NCI-H69 (cell line): ENCODE measurements at places on chromosomes 5 and 9.

DNA sequence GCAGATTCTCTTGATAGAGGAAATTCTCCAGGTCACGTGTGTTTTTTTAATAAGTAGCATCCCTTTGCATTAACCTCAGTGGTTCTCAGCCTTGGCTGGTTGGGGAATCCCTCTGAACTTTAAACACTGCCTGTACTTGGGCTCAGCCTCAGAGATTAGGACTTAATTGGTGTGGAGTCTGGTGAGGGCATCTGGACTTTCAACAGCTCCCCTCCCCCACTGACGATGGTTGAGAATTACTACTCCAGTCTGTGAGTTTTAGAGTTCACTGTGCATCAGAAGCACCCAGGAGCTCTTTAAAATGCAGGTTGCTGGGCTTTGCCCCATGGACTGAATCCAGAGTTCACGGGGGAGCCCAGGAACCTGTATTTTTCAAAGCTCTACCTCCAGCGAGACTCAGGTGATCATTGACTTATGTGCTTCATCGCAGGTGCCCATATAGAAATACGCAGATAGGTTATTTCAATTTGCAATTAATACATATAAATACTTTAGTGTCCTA lies 71.4 kb downstream of the DAPK1 start:
- DNase-seq: no peak

GRCh38 chr5:9263656-9264055 lies 282.2 kb downstream of the SEMA5A start:
- DNase-seq: no peak

DNA sequence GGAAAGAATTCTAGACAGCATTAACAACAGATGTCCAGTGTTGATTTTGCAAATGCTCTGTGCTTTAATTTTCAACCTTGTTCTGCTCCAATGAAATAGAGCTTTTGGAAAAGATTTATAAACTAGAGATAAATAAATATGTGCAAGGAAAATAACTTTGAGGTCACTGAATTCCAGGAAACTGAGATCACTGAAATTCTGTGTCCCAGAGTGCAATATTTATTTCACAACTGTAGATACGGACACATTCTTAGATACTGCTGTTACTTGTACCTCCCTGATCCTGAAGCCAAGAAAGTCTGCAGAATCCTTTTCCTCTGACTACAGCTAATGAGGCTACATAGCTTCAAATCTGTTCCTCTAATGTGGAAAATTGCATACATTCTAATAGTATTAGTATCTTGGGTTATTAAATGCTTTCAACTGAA lies 222.9 kb downstream of the DOCK8 start:
- no peak for DNase-seq

- DNase-seq: no peak
Measured at GRCh38 chr9:132125944-132126679, 35.7 kb upstream of the NTNG2 start.

- DNase-seq: peak; percentile 54
Measured at GRCh38 chr5:141821430-141821925, 56.7 kb downstream of the PCDH1 start.

DNA sequence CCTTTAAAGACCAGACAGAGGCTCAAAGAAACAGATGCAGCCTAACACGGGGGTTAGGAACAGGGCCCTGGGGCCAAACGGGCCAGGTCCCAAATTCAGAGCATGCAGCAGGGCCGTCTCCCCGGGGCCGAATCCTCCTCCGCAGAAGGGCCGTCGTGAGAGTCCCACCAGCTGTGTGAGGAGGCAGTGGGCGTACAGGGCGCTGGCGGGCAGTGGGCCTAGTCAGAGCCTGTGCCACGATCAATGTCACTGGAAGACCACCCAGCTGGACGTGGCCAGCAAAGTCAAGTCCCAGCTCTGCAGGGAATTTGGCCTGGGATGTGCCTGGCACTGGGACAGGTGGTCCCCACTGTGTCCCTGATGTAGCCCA lies 15.8 kb upstream of the FCN2 start:
- DNase-seq: no peak

DNA sequence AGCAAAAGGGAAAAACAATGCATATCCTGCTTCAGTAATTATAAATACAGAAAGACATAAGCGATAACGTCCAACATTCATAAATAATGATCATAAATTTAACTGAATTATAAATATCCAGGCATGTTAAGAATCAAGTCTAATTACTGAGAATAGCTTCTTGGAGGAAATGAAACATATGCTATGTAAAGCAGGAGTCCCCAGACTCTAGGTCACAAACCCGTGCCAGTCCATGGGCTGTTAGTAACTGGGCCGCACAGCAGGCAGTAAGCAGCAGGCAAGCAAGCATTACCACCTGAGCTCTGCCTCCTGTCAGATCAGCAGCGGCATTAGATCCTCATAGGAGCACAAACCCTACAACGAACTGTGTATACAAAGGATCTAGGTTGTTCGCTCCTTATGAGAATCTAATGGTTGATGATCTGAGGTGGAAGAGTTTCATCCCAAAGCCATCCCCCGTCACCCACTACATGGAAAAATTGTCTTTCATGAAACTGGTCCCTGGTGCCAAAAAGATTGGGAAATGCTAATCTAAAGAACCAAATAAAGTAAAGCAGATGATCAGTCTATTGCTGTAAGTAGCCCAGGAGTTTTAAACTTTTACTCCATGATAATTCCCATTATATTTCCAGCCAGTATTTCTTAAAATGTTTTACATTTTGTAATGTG lies 50.4 kb downstream of the CERT1 start:
- DNase-seq: peak; percentile 92

DNA sequence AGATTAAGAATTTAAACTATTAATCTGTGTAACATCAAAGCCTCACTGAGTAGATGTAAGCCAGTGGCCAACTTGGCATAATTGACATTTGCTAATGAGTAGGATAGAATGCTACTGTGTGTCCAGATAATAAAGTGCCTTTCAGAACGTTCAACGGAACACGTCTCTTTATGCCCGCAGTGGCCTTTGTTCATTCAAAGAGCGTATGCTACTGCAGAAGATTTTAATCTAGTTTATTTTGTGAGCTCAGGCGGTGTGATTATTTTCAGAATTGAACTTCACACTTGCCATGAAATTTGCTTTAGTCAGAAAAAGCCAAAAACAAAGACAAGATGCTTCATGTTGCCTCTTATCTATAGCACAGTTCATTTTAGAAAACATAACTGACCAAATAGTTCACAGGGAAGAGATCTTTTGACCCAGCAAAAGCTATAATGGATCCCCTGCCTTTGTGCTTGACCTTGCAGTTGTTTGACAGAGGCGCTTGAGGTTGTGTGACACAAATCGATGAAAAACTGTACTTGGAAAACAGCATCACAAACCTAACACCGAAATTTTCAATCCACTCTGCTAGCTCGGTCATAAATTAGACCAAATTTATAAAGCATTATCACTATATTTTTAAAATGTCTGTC lies 530.9 kb upstream of the TYRP1 start:
- no peak for DNase-seq

GRCh38 chr5:150762211-150762610 lies 3.4 kb upstream of the DCTN4 start:
- no peak for DNase-seq

DNA sequence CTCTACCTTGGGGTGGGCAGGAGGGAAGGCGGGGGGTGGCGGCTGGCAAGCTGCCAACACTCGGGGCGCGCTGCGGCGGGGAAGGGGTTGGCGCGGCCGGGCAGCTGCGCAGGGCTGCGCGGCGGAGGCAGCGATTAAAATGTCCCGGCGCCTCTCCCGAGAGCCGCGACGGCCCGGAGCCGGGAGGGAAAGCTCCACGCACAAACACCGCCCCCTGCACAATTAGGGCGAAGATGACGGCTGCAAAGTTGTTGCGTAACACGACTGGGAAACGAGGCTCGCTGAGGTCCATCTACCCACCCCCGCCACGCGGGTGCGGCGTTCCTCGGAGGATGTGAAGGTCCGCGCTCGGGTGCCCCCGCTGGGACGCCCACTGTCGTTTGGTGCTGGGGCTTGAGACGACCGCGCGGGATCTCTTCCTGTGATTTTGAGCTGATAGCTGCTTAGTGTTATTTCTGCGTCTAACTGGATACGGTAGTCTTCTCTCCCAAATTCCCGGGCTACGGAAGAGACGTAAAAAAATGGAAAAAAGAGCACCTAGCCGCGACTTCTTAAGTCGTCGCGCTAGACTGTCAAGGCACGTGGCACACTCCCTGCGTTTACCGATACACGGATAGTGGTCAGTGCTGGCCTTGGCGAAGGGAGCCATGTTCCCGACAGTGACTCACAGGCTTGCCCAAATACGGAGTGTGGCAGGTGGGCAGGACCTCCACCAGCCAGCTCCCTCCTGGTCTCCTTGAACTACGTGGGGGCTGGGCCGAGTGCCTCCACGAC lies 958 bp upstream of the NFIL3 start:
- peak; percentile 85 for DNase-seq

- DNase-seq: peak; percentile 8
Measured at GRCh38 chr5:54742417-54742891, 224.9 kb downstream of the SNX18 start.

DNA sequence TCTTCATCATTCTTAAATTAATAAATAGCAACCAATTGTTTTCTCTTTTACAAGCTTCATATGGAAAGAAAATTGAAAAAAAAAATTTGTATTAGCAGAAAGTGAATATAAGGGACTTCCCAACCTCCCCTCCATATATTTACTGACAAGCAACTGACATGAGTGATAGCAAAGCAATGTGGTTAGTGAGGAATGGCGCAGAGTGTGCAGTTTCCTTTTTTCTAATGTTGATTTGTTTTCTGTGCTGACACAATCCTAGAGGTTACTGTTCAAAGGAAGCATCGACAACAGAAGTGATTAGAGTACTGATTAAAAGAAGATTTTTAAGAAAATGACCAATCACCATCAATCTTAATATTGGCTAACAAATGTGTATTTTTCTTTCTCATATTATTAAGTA lies 1.7 kb upstream of the PTGER4 start:
- peak; percentile 42 for DNase-seq

DNA sequence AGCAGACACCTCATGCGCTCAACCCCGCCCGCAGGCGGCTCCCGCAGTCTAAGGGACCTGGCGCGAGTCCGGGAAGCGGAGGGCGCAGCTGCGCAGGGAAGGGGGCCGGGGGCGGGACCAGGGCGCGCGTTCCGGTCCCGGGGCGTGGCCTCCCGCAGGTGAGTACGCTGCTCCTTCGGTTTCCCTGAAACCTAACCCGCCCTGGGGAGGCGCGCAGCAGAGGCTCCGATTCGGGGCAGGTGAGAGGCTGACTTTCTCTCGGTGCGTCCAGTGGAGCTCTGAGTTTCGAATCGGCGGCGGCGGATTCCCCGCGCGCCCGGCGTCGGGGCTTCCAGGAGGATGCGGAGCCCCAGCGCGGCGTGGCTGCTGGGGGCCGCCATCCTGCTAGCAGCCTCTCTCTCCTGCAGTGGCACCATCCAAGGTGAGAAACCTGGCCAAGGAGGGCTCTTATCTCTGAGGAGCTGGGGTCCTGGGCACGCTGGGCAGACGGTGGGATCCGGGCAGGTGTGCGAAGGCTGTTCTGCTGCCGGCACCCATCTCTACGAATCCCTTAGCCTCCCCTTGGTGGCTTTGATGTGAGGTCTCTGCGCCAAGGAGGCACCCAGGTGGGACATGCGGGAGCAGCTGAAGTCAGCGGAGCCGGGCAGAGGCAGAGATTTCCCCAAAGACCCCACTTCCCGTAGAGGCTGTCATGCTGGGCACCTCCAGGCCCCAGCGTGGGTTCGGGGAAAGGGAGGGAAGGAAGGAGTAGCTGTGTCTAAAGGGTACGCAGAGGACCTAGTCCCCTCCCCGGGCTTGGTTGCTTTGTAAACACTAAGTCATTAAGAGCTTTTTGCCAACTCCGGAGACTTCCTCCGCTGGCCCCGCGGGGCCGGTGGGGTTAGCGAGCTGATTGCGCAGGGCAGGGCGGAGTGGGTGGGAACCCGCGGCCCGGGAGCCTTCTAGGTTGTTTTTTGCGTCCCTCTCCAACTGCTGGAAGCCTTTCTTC lies at the start of gene F2RL1:
Gene F2RL1 (plus strand): TSS at position 187 of the 988 bp plus-strand sequence. CDS start 153 bp downstream, at position 340.
- peak; percentile 95 for DNase-seq

DNA sequence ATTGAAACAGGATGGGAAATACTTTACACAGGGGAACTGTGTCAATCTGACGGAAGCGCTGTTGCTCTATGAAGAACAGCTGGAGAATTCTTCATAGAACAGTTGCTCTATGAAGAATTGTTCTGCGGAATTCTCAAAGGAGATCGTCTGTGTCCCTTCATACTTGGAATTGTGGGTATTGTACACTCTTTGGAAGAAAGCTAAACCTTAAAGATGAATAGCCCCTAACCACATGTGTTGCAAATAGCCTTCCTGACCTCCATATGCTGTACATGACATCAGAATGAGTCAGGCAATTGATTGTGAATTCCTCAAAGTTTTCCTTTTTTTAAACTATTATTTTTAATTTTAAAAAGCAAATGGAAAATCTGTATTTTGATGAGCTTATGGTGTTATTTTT lies 15.6 kb downstream of the NIM1K start:
- DNase-seq: no peak

DNA sequence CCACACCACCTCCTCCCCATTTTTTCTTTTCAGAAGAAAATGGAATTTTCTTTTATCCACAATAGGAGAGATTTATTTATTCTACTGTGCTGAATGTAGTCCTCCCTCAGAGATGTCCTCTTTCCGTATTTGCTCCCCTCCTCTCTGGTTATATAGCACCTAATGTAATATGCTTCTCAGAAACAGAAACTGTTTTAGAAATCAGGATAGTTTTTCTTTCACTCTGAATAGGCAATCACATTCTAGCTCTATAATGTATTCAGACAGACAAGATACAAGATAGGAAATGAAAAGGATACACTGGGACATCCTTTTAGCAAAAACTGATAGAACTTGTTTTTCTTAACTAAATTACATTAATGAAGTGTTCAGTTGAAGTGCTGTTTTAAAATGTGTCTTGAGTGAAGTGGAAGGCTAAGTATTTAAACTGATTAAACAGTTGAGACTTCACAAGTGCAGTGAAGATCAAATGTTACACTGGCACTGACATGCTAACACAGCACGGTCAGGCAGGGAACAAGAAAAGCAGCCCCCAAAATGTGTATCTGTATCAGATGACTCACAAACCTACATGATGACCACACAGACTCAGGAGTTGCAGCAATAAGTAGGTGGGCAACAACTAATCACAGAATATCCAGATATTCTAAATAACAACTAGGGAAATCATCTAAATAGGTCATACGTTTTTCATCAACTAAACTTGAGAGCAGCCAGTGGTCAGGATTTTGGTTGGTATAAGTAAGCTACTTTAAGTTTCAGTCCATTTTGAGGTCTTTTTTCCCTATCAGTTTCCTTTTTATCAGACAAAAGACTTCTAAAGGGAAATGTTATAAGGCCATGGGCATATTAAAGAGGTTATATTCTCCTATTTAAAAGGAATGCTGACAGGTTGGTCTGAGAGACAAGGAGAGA lies 260.4 kb downstream of the MLLT3 start:
- DNase-seq: no peak

GRCh38 chr5:132223861-132224260 lies 3.8 kb downstream of the P4HA2 start:
- no peak for DNase-seq
